ENCODE measurements at places on chromosomes 7 and 10. TPM values are rescaled to one million over a fixed set of nuclear protein-coding genes. Genes with fewer than 3 reads are reported as not detected.

CTAGE4 gene
- 19.1 TPM for total RNA-seq

MARVELD1 gene
- 6.5 TPM for total RNA-seq

CLRN3 gene
- total RNA-seq = not detected

CALD1 gene
- total RNA-seq = 57.0 TPM

IFIT1B gene
- not detected for total RNA-seq

GRCh38 chr7:37732253-37732652 lies 48.7 kb downstream of the GPR141 start:
- no peak for DNase-seq

DNA sequence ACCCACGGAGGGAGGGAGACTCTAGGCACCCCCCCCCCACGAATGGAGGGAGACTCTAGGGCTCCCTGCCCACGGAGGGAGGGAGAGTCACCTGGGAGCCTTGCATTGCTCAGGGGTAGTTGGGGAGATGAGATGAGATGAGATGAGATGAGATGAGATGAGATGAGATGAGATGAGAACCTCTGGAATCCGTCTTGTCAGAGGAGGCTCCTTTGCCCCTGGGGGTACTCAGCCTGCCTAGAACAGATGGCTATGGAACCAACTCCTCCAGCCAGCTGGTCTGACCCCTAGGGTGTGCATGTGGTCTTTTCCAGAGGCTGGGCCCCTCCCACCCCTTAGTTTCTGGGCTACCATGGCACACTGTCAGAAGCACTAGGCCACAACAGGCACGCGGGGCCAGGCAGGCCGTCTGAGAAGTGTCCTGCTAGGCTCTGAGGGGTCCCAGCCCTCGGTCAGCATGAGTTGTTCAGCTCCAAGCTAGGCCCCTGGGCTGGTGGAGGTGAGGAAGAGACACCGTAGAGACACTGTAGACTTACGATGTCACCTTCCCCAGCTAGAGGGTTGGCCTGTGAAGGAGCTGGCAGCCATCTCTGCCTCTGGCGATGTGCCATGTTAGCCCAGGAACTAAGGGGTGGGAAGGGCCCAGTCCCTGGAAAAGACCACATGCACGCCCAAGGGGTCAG lies 8.8 kb downstream of the TSPAN15 start:
- DNase-seq = no peak

DNA sequence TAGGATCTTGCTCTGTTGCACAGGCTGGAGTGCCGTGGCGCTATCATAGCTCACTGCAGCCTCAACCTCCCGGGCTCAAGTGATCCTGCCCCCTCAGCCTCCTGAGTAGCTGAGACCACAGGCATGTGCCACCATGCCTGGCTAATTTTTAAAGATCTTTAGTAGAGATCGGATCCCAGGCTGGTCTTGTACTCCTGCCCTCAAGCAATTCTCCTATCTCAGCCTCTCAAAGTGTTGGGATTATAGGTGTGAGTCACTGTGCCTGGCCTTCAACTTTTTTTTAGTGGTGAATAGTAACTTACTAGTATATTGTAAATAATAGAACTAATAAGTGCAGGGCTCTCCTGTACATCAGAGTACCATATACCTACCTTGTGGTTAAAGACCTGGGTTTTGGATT lies 52.1 kb upstream of the LMTK2 start:
- DNase-seq = no peak

GRCh38 chr10:55146032-55146431 lies 345.0 kb upstream of the PCDH15 start:
- DNase-seq = no peak

GRCh38 chr7:36379831-36380504 lies 9.7 kb upstream of the ANLN start:
- no peak for DNase-seq

GRCh38 chr7:157520249-157520648 lies 183.4 kb downstream of the DNAJB6 start:
- no peak for DNase-seq

- DNase-seq = no peak
These were observed 115.3 kb downstream of the JAZF1 start for GRCh38 chr7:28065308-28065707.

Measured in body of pancreas (tissue), 4 donors.